CD4-positive, alpha-beta memory T cell (primary cell): ENCODE measurements at places on chromosomes 16 and 17. TPM values are rescaled to one million over a fixed set of nuclear protein-coding genes. Genes with fewer than 3 reads are reported as not detected.

KRTAP3-1 gene
- total RNA-seq = not detected

IGF2BP1 gene
- total RNA-seq = not detected

COASY gene
- 71.1 TPM for total RNA-seq

- H3K4me1 ChIP-seq = no peaks in the 10 kb centered on the region
- DNase-seq = no peak
- no peak overlapping the region for H3K27ac ChIP-seq
- H3K4me3 ChIP-seq = no peak overlapping the region
- no peaks in the 10 kb centered on the region for H3K27me3 ChIP-seq
Observed at GRCh38 chr17:3448059-3448665, 14.5 kb upstream of the OR1E2 start.

GRCh38 chr16:77919761-77920415 lies 102.5 kb upstream of the CLEC3A start:
- no peaks in the 10 kb centered on the region for H3K4me1 ChIP-seq
- H3K36me3 ChIP-seq = no peaks in the 10 kb centered on the region
- no peak overlapping the region for H3K4me3 ChIP-seq
- DNase-seq = no peak
- H3K27me3 ChIP-seq = no peaks in the 10 kb centered on the region
- H3K27ac ChIP-seq = no peak overlapping the region

GRCh38 chr16:69794486-69794885 lies 32.4 kb downstream of the WWP2 start:
- no peaks in the 10 kb centered on the region for H3K4me1 ChIP-seq
- DNase-seq = no peak
- no peak overlapping the region for H3K4me3 ChIP-seq

GRCh38 chr16:4982056-4982867 lies 24.1 kb downstream of the SEC14L5 start:
- H3K36me3 ChIP-seq = no peaks in the 10 kb centered on the region
- H3K27ac ChIP-seq = no peak overlapping the region
- no peaks in the 10 kb centered on the region for H3K27me3 ChIP-seq

DNA sequence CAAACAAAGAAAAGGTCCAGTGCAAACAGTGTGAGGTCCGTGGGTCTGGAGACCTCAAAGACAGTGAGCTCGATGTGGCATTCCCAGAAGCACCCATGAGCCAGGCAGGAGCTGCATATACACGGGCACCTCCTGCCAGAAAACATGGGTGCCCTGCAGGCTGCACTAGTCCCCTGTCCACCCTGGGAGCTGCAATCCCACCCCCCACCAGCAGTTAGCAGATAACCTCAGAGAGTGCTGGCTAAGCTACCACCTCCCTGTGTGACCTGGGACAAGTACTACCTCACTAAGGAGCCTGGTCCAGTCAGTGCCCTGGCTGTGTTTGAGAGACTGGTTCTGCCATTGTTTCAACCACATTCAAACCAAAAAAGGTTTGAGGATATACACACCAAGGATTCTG lies 135.7 kb downstream of the ZNF423 start:
- no peaks in the 10 kb centered on the region for H3K27me3 ChIP-seq
- DNase-seq = no peak
- no peaks in the 10 kb centered on the region for H3K4me1 ChIP-seq
- H3K4me3 ChIP-seq = no peak overlapping the region
- no peaks in the 10 kb centered on the region for H3K36me3 ChIP-seq
- H3K27ac ChIP-seq = no peak overlapping the region

- H3K4me1 ChIP-seq = no peaks in the 10 kb centered on the region
- H3K27me3 ChIP-seq = no peaks in the 10 kb centered on the region
- no peak for DNase-seq
- no peak within 1 kb of the TSS for H3K4me3 ChIP-seq
- no peak within 1 kb of the TSS for H3K27ac ChIP-seq
Observed at GRCh38 chr16:28596840-28597691, at the start of gene SULT1A2. SULT1A2 (minus strand) TSS chr16:28597050; CDS start chr16:28595930, 1,120 bp downstream.

DNA sequence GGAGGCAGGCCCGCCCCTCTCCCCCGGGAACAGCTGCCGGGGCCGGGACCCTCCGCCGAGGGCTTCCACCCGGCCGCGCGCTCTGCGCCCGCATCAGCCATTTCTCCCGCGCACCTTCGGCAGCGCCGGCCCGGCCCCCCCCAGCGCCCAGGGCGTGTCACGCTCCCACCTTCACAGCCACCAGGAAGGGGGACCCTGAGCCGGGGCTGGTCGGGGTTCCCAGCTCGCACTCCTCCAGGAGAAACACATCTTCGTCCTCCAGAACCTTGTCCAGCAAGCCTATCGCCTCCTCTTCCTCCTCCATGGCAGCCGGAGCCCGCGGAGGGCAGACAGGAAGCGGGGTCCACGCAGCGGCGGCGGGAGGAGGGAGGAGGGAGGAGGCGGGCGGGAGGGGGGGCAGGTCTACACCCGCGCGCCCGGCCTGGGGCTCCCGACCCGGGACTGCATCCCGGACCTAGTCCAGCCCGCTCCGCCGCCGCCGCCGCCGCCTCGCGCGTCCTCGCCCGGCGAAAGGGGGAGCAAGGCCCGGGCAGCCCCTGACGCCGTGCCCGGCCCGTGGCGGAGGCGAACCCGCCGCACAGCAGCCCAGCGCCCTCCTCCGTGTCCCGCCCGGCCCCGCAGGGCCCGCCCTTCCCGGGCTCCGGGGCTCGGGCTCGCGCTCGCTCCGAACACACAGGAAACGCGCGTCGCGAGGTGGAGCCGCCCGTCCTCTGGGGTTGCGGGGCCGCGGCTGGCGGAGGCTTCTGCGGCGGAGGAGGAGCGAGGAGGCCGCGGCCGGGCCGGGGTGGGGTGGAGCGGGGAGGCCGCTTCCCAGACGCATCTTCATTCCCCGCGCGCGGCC lies 70.8 kb downstream of the ABR start:
- peak; percentile 80 for DNase-seq
- no peak overlapping the region for H3K4me3 ChIP-seq
- no peaks in the 10 kb centered on the region for H3K27me3 ChIP-seq
- peak overlapping the region; percentile 74 for H3K27ac ChIP-seq
- H3K4me1 ChIP-seq = peaks cover 25% of the 10 kb centered on the region
